Activated T-cell treated with anti-CD3 and anti-CD28 coated beads for 4 hours (primary cell): ENCODE measurements at places on chromosomes 1 and 21.

DNA sequence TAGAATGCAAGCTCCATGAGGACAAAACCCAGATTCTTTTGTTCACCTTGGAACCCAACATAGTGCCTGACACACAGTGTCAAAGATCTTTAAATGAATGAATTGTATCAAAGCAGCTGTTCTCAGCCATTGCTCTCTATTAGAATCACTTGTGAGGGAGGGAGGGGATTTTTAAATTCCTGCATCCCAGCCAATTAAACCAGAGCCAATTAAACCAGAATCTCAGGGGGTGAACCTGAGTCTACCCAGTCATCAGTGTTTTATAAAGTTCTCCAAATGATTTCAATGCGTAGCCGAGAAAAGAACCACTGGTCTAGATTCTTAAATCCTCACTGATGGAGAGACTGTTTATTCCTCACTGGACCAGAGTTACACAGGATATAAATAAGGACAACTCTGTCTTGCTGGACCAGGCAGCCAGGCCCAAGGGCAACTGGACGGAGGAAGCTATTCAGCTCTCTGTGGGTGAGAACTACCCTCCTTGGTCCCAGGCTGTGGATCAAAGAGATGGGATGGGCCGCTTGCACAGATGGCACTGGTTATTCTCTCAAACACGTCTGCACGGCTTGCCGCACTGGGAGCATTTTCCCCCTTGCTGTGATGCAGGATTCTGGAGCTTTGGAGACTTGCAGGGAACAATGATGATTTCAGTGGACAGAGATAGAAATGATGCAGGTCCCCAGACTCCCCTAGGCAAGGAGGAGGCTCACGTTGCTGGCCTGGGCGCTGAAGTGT lies 20.0 kb upstream of the CDCA8 start:
- no peak for DNase-seq

DNA sequence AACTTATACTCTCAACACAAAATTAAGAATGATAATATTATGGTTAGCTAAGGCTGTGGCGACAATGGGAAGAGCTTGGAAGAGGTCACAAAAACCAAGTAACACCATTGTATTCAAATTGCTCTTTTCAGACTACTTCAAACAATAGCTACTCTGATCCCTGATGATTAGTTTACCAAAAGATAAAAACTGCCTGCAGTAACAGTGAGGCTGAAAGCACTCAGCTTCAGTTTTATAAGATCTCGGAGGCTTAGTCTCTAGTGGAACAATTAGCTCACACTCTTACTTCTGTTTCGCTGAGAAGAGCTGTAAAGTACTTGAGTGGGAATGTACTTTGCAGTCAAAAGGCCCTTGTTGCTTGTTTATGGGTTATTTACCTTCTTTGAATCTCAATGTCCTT lies 278.5 kb downstream of the LRRC7 start:
- DNase-seq, result no peak

GRCh38 chr1:7379441-7379971 lies 391.6 kb upstream of the VAMP3 start:
- DNase-seq, result no peak

DNA sequence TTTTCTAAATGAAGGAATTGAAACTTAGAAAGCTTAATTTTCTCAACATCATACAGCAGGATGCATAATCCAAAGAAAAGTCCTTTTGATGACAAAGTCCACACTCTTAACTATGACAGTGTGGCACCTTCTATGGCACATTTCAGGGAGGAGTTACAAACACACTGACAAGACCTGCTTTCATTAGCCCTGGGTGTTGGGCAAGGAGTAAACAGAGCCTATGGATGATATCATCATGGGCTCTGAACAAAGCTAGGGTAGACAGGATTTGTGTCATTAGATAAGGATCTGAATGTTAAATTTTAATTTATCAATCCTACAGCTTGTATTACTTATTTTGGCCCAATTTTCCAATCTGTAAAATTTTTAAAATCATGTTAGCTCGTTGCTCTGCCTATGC lies 62.6 kb upstream of the DENND1B start:
- no peak for DNase-seq

- no peak for DNase-seq
These were observed 12.5 kb upstream of the KCNA2 start for GRCh38 chr1:110618668-110619067.

- no peak for DNase-seq
These were observed 25.6 kb downstream of the PDC start for GRCh38 chr1:186435336-186435735.

DNA sequence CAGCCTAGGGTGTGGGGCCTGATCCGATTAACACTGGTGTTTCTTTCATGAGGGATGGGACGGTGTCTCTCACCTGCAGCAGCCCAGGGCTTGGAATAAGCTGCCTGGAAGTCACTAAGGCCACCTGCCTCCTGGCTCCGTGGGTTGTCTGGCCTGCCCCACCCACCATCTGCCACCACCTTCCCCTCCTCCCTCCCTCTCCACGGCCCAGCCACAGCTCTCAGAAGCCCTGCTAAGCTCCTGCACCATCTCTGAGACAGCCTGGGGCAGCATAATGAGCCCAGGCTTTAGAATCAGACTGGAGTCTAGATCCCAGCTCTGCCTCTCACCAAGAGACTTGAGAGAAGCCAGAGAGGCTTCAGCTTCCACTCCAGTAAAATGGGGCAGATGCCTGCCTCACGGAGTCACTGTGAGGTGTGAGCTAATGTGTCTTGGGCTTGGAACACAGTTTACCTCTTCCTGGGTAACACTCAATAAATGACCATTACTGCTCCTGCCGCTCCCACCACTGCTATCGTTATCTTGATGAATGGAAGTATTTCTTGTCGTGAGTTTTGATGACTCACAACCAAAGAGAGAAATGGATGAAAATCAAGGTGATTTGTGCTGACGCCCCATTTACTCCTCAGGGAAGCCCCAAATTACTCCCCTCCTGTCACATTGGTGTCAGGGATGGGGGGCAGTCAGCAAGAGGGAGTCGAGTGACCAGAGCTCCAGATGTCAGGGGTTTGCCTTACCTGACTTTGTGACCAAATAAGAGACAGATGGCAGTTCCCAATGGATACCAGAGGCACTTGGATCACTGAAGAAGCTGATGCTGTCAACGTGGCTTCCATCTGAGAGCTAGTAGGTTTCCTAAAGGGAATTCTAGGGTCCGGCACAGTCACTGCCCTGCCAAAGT lies 23.5 kb upstream of the C1QA start:
- no peak for DNase-seq

DNA sequence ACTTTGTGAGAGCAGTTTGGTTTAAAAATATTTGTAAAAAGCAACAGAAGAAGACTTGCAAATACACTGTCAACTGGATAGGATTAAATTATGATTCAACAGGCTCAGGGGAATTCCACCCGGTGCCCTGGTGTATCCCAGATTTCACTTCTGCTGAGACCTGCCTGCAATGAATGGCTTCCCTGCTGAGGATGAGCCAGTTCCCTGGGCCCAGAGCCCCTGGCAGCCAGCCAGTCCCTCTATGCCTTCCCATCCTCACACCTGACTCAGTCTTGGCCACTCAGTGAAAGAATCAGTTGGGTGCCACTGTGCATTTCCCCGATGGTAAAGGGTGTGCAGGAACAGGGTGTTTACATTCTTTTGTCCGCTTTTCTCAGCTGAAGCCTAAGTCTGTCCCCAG lies 64.4 kb downstream of the KCTD3 start:
- DNase-seq, result no peak

GRCh38 chr1:171185091-171185490 lies at the start of gene FMO2:
Gene FMO2 (plus strand): TSS chr1:171185300. CDS start chr1:171185714, 414 bp downstream.
- no peak for DNase-seq

- no peak for DNase-seq
These were observed 13.7 kb downstream of the PARS2 start for GRCh38 chr1:54750596-54750995.
